ENCODE measurements at places on chromosomes 2 and 18. TPM values are rescaled to one million over a fixed set of nuclear protein-coding genes. Genes with fewer than 3 reads are reported as not detected.

DNA sequence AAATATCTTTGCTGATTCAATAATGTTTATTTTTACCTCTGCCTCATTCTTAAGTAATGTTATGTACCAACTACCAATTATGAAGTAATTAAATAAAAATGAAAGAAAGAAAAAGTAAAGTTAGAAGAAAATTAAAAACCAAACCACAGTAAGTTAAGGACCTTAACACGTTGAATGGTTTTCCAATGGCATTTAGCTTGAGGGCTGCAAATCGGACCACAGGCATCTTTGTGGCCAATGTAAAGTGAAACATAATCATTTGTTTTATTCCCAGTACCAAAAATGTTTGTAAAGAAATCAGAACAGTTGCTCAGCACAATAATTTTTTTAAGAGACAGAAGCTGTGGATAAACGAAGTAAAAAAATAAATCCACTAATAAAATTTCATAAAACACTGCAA lies 1455.5 kb upstream of the ZEB2 start:
- no peaks in the 10 kb centered on the region for H3K27me3 ChIP-seq
- no peak for DNase-seq
- H3K4me1 ChIP-seq, result no peaks in the 10 kb centered on the region
- H3K27ac ChIP-seq, result no peak overlapping the region
- H3K36me3 ChIP-seq, result no peaks in the 10 kb centered on the region

DNA sequence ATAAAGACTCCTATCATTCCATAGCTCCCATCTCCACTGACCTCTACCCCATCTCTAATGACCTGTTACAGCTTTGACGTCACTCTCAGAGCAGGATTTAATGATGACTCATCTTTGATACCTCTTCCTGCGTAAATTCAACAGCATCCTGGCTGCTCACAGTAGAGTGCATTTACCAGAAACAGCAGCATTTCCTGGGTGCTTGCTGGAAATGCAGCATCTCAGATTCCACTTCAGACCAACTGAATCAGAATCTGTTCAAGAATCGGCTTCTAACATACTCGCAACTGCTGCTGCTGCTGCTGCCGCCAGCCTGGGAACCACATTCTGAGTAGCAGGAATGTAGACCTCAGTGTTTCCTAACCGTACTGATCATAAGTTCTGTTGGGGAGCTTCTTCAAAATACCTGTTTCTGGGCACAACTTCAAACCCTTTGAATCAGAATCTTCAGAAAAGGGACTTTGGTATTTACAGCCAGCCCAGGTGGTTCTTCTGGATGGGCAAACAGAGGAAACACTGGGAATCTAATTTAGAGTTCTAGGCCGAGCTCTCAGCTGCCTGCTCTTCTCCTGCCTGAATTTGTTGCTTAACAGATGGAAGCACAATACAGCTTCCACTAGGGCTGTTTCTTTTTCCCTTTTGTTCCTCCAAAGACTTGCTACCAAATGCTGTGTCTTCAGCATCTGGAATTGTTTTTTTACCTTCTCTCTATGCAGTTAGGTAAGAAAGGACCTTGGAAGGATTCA lies 241.4 kb downstream of the NCKAP5 start:
- no peak for DNase-seq
- no peak overlapping the region for H3K4me3 ChIP-seq
- no peaks in the 10 kb centered on the region for H3K4me1 ChIP-seq
- no peaks in the 10 kb centered on the region for H3K27me3 ChIP-seq

EML4 gene
- total RNA-seq, result 20.8 TPM

DNA sequence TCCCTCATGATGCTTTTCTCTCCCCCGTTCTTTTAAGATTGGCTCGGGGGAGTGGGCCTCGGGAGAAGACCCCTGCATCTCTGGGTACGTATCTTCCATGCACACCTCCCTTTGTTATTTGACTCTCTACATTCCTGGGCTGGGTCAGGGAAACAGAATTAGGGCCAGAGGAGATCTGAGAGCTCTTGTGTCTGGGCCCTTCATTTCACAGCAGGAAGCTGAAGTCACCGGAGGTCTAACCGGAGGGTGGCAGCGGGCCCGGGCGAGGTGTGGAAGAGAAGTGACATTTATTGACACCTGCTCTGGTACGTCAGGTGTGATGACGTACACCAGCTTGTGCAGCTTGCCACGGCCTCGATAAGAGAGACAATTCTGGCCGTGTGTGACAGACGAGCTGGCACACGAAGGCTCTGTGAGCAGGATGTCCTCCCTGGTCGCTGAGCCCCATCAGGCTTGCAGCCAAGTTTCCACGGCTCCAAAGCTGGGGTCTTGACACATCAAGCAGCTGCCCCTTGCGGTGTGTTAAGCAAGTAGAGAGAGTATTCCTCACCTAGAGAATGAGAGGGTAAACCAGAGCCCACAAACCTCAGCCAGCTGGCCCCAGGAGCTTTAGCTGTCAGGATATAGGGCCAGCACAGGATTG lies 30.4 kb downstream of the TOGARAM2 start:
- DNase-seq, result no peak
- no peak overlapping the region for H3K4me3 ChIP-seq
- no peaks in the 10 kb centered on the region for H3K27me3 ChIP-seq
- H3K27ac ChIP-seq, result peak overlapping the region; percentile 73
- H3K4me1 ChIP-seq, result no peaks in the 10 kb centered on the region
- H3K36me3 ChIP-seq, result no peaks in the 10 kb centered on the region

DNA sequence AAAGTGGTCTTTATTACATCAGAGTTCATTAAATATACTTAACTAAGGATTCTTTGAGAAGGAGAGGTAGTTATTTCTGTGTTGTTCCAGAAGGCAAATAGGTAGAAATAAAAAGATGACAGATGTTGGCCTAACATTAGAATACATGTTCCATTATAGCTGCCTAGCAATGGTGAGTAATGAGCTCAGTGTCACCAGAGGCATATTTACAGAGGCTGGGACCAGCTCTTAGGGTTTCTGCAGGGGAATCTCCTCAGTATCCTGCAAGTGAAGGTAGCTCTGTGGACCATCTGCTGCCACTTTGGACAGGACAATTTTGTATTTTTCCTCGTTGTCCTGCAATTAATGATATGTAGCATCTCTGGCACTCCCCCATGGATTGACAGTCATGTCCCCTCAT lies 416.0 kb downstream of the THSD7B start:
- DNase-seq, result no peak
- H3K27me3 ChIP-seq, result no peaks in the 10 kb centered on the region

Data from tibial nerve (tissue), 4 donors.